ENCODE measurements at places on chromosomes 13 and 19. TPM values are rescaled to one million over a fixed set of nuclear protein-coding genes. Genes with fewer than 3 reads are reported as not detected.

Gene ZNF43
- 0.45 TPM for polyA plus RNA-seq

Gene UBE2L5
- not detected for polyA plus RNA-seq

Gene CEACAM21
- polyA plus RNA-seq: not detected

Gene NPHS1
- not detected for polyA plus RNA-seq

Gene SPACA4
- polyA plus RNA-seq: not detected

Gene SYCN
- polyA plus RNA-seq: 2.7 TPM

Gene HCST
- polyA plus RNA-seq: 13.8 TPM

Gene LCP1
- 35.5 TPM for polyA plus RNA-seq

Gene ZNF446
- polyA plus RNA-seq: 11.4 TPM

Gene NEK5
- polyA plus RNA-seq: not detected

Gene SIGLEC8
- 1.1 TPM for polyA plus RNA-seq

Gene CPAMD8
- 1.1 TPM for polyA plus RNA-seq

Gene KCNC3
- 0.60 TPM for polyA plus RNA-seq

Gene PDS5B
- 6.5 TPM for polyA plus RNA-seq

Gene ERICH4
- 112 TPM for polyA plus RNA-seq

Gene ZNF709
- polyA plus RNA-seq: 0.76 TPM

Gene CYP2F1
- 0.18 TPM for polyA plus RNA-seq

Gene ZNF606
- polyA plus RNA-seq: 20.1 TPM

Gene TTC9B
- 2.6 TPM for polyA plus RNA-seq

Gene TMEM255B
- polyA plus RNA-seq: 2.6 TPM

Gene CBARP
- not detected for polyA plus RNA-seq

Gene MUC16
- polyA plus RNA-seq: not detected

Gene RGL3
- 5.6 TPM for polyA plus RNA-seq

Gene OR10H5
- not detected for polyA plus RNA-seq

Gene ARMC6
- polyA plus RNA-seq: 25.1 TPM

Gene KLF5
- polyA plus RNA-seq: 141 TPM

Gene LIG4
- polyA plus RNA-seq: 10.7 TPM

Gene SULT2A1
- polyA plus RNA-seq: 221 TPM

Gene LILRA2
- polyA plus RNA-seq: not detected

Gene NAPSA
- 3.4 TPM for polyA plus RNA-seq

Gene CBY2
- polyA plus RNA-seq: not detected

Gene ZNF493
- polyA plus RNA-seq: 1.9 TPM

Gene ZNF586
- 8.9 TPM for polyA plus RNA-seq

Gene FUT1
- polyA plus RNA-seq: 0.81 TPM

Gene HSH2D
- 19.3 TPM for polyA plus RNA-seq

Gene PGLYRP2
- not detected for polyA plus RNA-seq

Gene NALCN
- 0.46 TPM for polyA plus RNA-seq

Gene ZNF616
- polyA plus RNA-seq: 1.1 TPM

Gene ZNF431
- polyA plus RNA-seq: 31.0 TPM

Measured in small intestine (tissue), 16 donors.